Keratinocyte (primary cell): ENCODE measurements at places on chromosomes 4 and X. TPM values are rescaled to one million over a fixed set of nuclear protein-coding genes. Genes with fewer than 3 reads are reported as not detected.

The MAGED4B gene
- polyA plus RNA-seq, result 0.05 to 0.14 TPM (median 0.05 TPM) in 3 replicates

DNA sequence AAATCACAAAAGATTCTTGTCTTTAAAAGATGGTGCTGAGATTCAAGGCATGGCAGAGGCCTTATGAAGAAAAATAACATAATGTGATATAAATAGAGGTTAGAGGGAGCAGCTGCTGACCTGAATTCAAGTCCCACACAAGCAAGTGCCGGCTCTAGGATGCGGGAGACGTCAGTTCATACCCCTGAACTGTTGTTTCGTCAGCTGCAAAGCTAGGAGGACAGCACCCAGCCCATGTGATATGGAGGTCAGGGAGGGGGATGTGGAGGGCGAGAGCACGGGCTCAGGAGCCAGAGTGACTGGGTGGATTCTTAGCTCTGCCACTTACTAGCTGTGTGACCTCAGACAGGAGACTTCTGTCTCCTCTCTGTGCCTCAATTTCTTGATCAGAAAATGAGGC lies 77.9 kb downstream of the JAKMIP1 start:
- no peak overlapping the region for H3K4me3 ChIP-seq
- H3K36me3 ChIP-seq, result no peaks in the 10 kb centered on the region
- H3K4me1 ChIP-seq, result no peaks in the 10 kb centered on the region
- DNase-seq, result no peak
- H3K27me3 ChIP-seq, result no peaks in the 10 kb centered on the region

GRCh38 chrX:10769696-10770619 lies 149.6 kb upstream of the MID1 start:
- no peaks in the 10 kb centered on the region for H3K4me1 ChIP-seq
- no peak overlapping the region for H3K4me3 ChIP-seq
- no peak overlapping the region for H3K27ac ChIP-seq
- no peak for DNase-seq

DNA sequence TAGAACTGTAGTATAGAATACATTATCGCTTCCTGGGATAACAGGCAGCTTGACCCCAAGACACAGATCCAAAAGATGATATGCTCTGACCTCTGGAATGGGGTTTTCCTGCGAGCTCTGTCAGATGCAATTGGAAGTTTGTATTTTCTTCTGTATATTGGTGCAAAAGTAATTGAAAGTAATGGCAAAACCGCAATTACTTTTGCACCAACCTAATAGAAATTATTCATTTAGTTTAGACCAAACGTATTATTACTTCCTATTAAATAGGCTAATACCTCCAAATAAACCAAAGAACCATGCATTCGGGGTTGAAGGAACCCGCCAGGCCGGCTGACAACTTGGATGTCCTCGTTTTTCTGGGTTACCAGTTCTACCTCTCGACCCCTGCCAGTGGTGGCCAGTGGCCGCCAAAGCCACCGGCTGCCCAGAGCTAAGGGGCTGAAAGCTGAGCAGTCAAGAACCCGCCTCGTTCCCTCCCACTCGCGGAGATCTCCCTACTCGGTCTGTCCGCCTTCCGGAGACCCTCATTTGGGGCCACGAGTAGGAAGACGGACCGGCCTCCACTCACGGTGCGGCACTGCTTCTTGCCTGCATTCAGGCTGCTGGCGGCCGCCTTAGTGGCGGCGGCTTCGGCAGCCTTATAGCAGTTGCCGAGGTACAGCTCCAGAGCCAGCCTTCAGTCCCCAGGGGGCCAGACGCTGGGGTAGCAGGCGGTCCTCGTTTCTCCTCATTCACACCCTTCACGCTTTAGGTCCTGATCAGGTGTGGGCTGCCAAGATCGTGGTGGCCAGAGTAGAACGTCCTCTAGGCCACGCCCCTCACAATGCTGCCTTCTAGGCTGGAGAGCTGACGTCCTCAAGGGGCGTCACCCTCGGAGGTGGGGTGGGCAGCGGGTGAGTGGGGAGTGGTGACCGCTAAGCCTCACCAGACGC lies 121.9 kb downstream of the RBMX2 start:
- DNase-seq, result no peak
- H3K27me3 ChIP-seq, result no peaks in the 10 kb centered on the region
- no peaks in the 10 kb centered on the region for H3K4me1 ChIP-seq
- H3K27ac ChIP-seq, result no peak overlapping the region

DNA sequence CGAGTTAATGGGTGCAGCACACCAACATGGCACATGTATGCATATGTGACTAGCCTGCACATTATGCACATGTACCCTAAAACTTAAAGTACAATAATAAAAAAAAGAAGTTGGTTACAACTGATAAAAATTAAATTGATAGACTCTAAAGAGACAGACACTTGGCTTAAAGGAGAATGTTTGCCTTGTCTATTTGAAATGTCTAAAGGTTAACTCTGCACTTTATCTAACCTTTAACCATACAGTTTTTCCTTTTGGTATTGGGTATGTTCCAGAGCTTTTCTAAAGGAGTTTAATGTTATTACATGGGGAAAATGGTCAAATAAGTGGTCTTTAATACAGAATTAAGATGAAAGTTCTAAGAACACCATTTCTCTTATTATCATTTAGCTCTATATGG lies 145.1 kb upstream of the HCCS start:
- no peak overlapping the region for H3K27ac ChIP-seq
- no peaks in the 10 kb centered on the region for H3K36me3 ChIP-seq
- no peaks in the 10 kb centered on the region for H3K4me1 ChIP-seq
- DNase-seq, result no peak
- no peak overlapping the region for H3K4me3 ChIP-seq
- no peaks in the 10 kb centered on the region for H3K27me3 ChIP-seq

DNA sequence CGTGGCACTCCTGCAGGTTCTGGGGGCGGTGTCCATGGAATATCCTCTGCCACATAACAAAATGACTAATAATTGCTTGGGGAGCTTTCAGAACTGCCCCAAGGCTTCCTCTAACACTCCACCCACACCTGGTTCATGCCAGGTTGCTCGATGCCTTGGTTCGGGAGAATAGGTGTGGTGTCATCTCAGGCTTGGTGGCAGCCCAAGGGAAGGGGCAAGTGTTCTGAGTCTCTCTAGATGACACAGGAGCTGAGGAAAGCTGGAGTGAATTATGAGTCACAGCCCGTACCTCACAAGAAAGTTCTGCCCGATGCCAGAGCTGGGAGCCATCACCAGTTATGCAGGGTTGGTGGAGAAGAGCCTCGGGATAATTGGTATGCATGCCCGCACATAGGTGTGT lies 14.7 kb downstream of the FTSJ1 start:
- DNase-seq, result peak; percentile 87
- H3K27me3 ChIP-seq, result no peaks in the 10 kb centered on the region
- no peaks in the 10 kb centered on the region for H3K36me3 ChIP-seq
